ENCODE measurements at places on chromosomes 6 and 20.

GRCh38 chr6:53239526-53239925 lies 90.9 kb upstream of the GCM1 start:
- DNase-seq, result no peak

- no peak for DNase-seq
Measured at GRCh38 chr6:7235712-7236305, 77.2 kb downstream of the SSR1 start.

DNA sequence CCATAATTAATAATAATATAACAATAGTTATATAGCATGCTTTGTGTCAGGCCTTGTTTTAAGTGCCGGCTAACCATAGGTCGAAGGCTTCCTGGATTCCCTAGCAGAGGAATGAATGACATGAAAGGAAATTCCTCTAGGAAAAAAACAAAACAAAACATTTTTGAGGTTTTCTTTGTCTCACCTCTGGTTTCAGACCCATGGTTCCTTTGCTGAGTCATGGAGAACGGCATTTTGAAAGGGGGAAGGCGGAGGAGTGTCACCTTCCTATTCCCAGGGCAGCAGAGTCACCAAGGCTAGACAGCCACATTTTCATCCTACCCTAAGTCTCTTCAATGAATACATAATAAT lies 25.3 kb upstream of the CCND3 start:
- no peak for DNase-seq

- peak; percentile 99 for DNase-seq
Measured at GRCh38 chr6:98041921-98042320, 758.9 kb upstream of the MMS22L start.

DNA sequence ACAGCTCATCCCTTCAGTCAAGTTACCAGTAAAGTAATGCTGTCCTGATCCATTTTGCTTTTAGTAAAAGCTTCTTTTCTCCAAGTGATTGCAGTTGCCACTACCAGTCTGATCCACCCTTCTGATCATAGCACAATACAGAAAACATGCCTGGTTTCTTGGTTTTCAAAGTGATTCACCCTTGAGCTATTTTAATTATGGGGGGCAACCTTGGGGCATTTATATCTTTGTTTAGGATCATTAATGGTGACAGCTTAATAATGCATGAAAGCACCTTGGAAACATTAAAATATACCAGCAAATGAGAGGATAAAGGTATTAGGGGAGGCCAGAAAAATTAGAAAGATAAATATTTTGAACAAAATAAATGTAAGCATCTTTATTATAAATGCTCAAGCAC lies 38.4 kb downstream of the LRRC1 start:
- DNase-seq, result no peak

DNA sequence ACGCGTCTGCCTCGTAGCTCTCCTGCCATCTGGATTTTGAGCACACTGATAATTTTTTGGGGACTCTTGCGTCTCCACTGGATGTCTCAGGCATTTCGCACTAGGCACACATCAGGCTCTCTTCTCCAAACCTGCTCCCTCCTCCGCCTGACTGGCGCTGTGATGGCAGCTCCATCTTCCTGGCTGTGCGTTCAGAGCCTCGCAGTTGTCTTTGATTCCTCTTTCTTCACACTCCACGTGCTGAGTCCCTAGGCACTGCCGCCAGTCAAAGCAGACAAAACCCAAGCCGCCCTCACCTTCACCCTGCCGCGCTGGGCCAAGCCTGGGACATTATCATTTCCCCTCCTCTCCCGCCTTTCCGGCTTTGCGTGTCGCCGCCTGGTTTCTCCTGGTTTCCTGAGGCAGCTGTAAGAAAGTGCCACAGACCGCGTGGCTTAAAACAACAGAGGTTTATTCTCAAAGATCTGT lies 778 bp downstream of the PSMG4 start:
- peak; percentile 58 for DNase-seq

GRCh38 chr6:43883847-43884651 lies 114.0 kb downstream of the VEGFA start:
- DNase-seq, result no peak

GRCh38 chr20:19349879-19350278 lies 137.4 kb downstream of the SLC24A3 start:
- no peak for DNase-seq

DNA sequence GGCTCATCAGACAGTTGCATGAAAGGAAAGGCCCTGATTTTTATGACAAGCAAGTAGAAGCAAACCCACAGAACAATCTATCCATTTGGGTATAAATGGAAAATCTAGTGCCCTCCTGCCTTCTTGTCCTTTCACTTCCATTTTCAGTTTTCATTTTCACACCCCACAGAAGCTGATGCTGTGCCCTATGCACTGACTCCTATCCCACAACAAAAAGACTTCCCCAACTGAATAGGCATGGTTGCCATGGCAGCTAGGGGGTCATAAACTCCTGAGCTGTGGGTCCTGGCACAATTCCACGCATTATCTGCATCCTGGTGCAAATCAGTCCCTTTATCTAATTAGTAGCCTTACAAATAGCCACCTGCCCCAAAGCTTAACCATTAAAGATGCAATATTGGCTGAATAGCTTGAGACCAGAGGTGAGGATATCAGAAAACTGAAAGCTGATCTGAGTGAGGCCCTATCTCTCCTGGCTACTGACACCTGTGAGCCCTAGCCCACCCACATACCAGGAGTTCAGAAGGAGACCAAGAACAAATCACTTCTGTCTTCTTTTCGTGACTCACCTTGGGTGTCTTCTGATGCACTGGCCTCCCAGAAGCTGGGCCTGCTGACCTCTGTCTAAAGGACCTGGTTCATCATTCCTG lies 34.9 kb upstream of the HEY2 start:
- DNase-seq, result peak; percentile 86

GRCh38 chr20:60132827-60133670 lies 174.8 kb downstream of the CDH26 start:
- no peak for DNase-seq

DNA sequence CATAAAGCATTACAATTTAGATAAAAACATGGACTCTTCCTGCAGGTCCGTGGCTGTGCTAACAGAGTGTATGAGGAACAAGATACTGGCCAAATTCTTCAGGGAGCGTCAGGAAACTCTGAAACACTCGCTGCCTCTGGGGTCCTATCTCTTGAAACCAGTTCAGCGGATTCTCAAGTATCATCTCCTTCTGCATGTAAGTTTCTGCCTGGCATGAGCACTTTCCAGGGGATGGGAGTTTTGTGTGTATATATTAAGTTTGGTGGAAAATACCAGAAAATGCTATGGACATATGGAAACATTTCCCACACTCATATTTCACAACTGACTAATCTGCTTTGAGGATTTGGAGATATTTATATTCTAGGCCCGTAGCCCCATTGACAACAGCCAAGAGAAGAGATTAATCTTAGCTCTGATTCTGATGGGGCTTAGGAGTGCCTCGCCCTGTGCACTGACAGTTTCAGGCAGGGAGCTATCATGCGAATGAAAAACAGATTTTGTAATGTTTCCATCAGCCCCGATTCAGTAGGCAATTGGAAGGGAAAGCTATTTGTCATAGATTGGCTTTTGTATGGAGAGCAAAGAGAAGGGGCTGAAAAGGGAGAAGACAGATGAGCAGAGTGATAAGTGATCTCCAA lies 64.7 kb upstream of the MTHFD1L start:
- DNase-seq, result no peak

DNA sequence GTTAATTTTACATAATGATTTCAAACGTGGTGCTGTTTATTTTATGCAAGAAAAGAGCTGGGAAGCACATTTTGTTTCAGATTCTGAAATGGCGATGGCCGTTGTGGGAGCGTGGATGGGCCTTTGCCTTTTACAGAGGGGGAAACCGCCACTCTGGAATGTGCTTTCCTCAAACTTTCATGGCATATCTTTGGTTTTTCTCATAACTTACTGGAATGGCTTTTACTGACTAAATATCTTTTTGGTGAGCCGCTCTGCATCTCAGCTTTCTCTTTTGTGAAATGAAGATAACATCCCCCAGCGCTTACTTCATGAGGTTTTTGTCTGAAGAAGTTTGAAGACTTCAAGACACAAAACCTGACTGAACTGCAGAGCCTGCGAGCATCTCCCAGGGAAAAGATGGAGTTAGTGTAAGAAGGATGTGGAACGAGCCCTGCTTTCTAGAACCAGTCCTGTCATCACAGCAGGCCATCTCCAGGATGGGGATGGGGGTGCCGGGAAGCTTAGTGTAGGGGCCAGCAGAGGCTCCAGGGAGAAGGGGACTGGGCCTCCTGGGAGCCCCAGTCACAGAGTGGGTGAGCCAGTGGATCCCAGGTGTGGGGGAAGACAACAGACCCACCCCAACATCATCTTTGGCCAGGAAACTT lies 61.8 kb upstream of the TIAM2 start:
- DNase-seq, result no peak

GRCh38 chr6:37762806-37763205 lies 56.7 kb upstream of the ZFAND3 start:
- DNase-seq, result no peak

- no peak for DNase-seq
Measured at GRCh38 chr6:72861935-72862432, 240.1 kb downstream of the KCNQ5 start.

DNA sequence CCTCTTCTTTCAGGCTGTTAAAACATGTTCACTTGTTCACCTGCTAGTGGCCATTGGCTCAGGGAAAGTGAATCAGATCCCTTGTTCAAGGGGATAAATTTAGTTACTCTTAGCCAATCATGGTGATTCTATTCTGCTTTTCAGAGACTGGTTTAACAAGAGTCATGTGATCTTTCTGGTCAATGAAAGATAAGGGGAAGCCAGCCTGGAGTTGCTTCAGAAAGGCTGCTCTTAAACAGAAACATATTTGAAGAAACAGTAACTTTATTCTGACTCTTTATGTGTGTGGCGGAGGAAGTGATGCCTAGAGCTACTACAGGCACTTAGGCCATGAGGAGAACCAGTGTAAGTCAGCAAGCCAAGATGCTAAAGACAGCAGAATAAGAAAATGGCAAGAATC lies 28.1 kb upstream of the AHI1 start:
- no peak for DNase-seq

- no peak for DNase-seq
Measured at GRCh38 chr6:125797120-125797885, 6.5 kb downstream of the NCOA7 start.

DNA sequence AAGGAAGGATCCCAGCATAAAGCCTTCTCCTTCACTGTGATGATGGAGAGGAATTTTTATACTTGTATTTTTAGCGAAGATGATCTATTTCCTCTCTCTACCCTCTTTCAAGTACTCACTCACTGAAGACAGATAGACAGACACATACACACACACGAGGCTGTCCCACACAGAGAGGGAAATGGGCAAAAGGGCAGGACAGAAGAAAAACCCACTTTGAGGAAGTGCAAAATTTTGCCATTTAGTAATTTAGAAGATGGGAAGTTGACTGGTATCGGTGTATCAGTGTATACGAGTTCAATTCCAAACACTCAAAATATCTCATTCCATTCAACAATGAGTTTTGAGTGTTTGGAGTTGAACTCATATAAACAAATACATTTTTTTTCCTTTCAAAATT lies 30.9 kb downstream of the HEBP2 start:
- DNase-seq, result no peak

- peak; percentile 30 for DNase-seq
Measured at GRCh38 chr6:105045526-105045925, 88.6 kb downstream of the LIN28B start.

DNA sequence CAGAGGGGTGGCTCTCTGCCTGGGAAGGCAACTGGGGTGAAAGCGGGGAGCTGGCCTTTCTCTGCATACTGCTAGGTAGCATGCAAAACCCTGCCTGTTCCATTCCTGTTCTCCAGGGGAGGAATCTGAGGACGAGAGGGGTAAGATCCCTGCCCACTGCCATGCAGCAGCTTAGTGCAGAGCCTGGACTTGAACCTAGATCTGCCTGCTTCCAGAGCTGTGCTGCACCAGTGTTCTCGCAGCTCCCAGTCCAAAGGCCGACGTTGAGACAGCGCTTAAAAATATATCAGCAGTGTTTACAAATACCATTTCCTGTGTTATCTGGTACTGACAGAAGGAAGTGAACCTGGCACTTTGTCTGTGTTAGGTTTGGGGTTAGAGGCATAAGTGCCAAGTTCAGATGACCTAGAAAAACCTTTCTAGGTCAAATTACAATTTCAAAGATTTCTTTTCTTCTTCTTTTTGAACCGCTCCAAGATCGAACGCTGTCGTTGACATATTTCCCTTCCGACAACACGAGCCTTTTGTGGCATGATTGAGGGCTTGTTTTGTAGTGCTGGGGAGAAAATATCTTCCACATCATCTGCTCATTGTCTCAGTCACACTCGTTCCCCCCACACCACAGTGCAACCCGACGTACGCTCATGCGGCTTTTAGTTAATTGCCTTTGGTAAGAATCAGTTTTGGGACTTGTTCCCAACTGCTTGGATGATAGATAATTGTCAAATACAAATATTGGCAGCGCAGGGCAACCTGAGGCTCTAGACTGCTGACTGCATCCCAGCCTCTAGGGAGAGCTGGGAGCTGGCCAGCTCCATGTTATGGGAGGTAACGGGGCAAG lies 44.6 kb downstream of the TOX2 start:
- no peak for DNase-seq

DNA sequence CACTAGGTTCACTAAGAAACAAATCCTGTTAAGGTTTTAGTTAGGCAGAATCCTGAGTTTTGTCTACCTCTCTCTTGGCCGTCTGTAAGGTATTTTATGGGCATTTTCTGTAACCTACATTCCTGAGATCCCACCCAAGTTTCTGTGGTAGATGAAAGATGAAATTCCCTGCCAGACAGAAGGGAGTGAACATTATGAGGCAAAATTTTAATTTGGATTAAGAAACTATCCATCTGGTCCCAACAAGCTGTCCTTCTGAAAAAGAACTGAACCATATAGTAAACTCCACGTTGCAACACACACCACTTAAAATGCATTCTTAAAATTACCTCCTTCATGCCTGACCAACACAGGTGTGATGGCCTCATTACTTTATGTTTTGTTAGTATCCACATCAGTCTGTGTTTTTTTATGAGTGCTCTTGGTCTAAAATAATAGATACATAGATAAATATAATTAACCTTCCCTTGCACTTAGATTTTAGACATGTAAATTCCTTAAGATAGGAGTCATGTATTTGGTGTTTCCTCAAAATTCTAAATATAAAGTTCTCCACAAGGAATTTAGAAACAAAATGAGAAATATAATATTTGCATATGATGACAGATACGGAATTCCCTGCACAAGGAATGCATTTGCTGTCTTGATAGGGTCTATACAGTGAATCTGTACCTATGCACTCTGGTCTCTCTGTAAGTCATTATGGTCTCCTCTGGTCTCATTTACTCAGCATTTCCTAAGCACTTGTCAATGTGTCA lies 86.5 kb downstream of the CHD6 start:
- no peak for DNase-seq

DNA sequence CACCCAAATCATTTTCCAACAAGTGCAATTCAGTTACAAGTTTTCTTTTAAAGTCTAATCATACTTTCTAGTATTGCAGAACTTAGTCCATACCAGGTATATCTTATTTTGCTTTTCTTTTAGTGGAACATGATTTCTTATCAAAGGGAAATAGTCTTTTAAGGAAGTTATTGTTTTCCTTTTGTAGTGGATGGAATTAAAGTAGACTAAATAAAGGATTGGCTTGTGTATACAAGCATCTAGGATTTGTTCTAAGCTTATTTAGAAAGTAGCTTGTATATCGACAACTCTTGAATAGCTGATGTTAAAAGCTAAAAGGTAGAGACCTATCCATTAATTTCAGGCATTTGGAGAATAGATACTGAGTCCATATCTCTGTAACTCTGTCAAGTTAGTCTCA lies 14.8 kb downstream of the DCBLD1 start:
- no peak for DNase-seq
